ENCODE measurements at places on chromosomes 4 and X.
A peak's percentile ranks its signal among the peaks of the same experiment; 100 is the strongest.

GRCh38 chr4:41512136-41512535, 25.8 kb upstream of the LIMCH1 start:
- no peaks in the 10 kb centered on the region for H3K27me3 ChIP-seq

DNA sequence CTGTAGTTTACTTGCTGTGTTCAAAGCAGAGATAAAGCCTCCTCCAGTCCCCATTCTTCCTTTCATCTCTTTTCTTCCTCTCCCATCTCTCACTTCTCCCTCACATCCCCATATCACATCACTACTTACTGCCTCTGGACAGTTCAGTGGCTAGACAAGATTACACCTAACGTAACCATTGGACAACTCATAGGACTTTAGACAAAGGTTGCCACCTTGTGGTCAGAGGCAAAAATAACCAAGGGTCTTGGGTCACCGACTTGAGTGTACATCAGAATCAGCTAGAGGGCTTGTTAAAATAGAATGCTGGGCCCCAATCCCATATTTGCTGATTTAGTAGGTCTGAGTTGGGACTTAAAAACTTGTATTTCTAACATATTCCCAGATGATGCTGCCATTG, 109.3 kb upstream of the DGKK start:
- H3K36me3 ChIP-seq: no peaks in the 10 kb centered on the region
- no peak overlapping the region for H3K4me3 ChIP-seq
- no peak overlapping the region for H3K27ac ChIP-seq
- peak; percentile 70 for DNase-seq

DNA sequence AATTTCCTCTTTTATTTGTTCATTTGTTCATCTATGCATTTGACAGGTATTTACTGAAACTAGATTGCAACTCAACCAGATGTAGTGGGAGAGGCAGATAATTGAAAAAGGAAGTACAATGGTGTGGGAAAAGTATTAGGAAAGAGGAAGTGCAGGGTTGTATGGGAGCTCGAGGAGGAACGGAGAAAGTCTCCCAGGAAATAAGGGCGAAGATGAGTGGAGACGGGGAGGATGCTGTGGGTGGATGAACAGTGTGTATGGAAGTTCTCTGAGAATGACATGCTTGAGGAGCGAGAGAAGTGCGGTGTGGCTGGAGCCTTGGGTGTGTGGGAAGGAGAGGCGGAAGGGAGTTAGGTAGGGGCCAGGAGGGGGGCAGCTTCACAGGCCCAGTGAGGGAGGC, 87.5 kb upstream of the DHX15 start:
- no peaks in the 10 kb centered on the region for H3K36me3 ChIP-seq
- no peak overlapping the region for H3K27ac ChIP-seq
- no peak for DNase-seq
- no peaks in the 10 kb centered on the region for H3K4me1 ChIP-seq
- H3K4me3 ChIP-seq: no peak overlapping the region

- no peaks in the 10 kb centered on the region for H3K4me1 ChIP-seq
- no peak for DNase-seq
- H3K4me3 ChIP-seq: no peak overlapping the region
- H3K36me3 ChIP-seq: no peaks in the 10 kb centered on the region
- H3K27me3 ChIP-seq: no peaks in the 10 kb centered on the region
Measured at GRCh38 chr4:84215217-84215616, 283.9 kb downstream of the NKX6-1 start.

DNA sequence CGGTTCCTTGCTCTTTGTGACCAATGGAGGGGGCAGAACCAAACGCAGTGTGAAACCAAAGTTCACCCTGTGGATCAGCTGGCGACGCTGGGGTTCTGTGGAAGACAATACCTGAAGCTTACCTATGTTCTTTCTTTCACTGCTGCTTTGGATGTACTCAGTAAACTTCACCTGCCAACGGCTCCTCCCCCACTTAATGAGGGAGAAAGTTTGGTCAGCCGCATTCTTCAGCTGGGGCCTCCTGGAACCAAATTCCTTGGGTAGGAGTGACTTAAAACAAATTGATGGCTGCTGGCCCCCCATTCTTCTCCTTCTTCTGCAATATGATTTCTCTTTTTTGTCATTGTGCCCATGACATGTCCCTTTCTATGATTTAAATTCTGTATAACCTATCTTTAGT, 282.4 kb downstream of the ANK2 start:
- H3K27ac ChIP-seq: no peak overlapping the region
- H3K27me3 ChIP-seq: no peaks in the 10 kb centered on the region
- no peaks in the 10 kb centered on the region for H3K4me1 ChIP-seq
- H3K36me3 ChIP-seq: no peaks in the 10 kb centered on the region

- H3K4me1 ChIP-seq: no peaks in the 10 kb centered on the region
- H3K4me3 ChIP-seq: no peak overlapping the region
- no peak overlapping the region for H3K27ac ChIP-seq
- no peaks in the 10 kb centered on the region for H3K36me3 ChIP-seq
Measured at GRCh38 chr4:48337731-48338130, 3.6 kb upstream of the SLAIN2 start.

DNA sequence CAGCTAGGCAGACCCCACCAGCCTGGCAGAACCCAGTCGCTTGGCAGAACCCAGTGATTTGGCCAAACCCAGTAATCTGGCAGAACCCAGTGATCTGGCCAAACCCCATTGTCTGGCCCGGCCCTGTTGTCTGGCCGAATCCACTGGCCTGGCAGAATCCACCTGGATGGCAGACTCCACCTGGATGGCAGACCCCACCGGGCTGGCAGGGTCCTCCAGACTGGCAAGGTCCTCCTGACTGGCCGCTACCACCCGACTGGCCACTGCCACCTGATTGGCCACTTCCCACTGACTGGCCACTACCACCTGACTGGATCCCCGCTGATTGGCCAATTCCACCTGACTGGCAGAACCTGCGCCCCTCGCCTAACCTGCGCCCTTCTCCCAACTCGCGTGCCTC, 3.2 kb downstream of the MAGED1 start:
- DNase-seq: no peak
- H3K4me3 ChIP-seq: no peak overlapping the region
- peaks cover 10% of the 10 kb centered on the region for H3K36me3 ChIP-seq
- H3K4me1 ChIP-seq: no peaks in the 10 kb centered on the region

- no peaks in the 10 kb centered on the region for H3K27me3 ChIP-seq
- no peak for DNase-seq
- no peaks in the 10 kb centered on the region for H3K36me3 ChIP-seq
- no peak overlapping the region for H3K4me3 ChIP-seq
Measured at GRCh38 chr4:151876381-151876988, 115.7 kb upstream of the GATB start.

DNA sequence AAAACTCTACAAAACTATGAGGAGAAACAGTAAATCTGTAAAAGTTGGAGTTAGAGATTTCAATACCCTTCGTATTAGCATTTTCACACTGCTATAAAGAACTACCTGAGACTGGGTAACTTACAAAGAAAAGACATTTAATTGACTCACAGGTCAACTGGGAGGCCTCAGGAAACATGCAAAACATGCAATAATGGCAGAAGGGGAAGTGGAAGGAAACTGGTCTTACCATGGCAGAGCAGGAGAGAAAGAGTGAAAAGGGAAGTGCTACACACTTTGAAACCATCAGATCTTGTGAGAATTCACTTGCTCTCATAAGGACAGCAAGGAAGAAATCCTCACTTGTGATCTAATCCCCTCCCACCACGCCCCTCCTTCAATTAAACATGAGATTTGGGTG, 949.9 kb downstream of the TECRL start:
- H3K4me3 ChIP-seq: no peak overlapping the region
- no peak overlapping the region for H3K27ac ChIP-seq
- H3K4me1 ChIP-seq: no peaks in the 10 kb centered on the region
- DNase-seq: no peak
- no peaks in the 10 kb centered on the region for H3K27me3 ChIP-seq
- H3K36me3 ChIP-seq: no peaks in the 10 kb centered on the region

GRCh38 chrX:48002319-48002718, 1.5 kb downstream of the ZNF182 start:
- no peak for DNase-seq
- no peaks in the 10 kb centered on the region for H3K4me1 ChIP-seq
- no peak overlapping the region for H3K4me3 ChIP-seq
- no peaks in the 10 kb centered on the region for H3K27me3 ChIP-seq
- H3K27ac ChIP-seq: no peak overlapping the region
- H3K36me3 ChIP-seq: no peaks in the 10 kb centered on the region

DNA sequence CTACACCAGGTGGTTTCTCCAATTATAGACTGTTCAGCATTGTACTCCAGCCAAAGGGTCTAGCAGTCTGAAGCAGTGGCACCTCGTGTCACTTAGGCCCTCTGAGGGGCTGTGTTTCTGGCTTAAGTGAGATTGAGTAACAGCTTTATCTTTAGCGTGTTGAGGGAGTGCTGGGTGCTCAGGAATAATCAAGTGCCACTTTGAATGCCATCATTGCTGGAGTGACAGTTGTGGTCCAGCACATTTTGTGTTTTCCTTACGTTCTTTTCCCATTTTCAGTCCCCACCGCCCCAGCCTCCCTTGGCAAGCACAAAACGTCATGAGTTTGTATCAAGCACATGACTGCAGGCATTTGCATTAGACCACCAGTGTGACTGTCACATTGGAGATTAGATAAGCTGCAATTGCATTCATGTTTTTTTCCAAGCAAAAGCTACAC, 58.7 kb downstream of the FNIP2 start:
- H3K4me1 ChIP-seq: peaks cover 23% of the 10 kb centered on the region
- peak; percentile 67 for DNase-seq
- H3K4me3 ChIP-seq: no peak overlapping the region
- H3K27ac ChIP-seq: no peak overlapping the region
- no peaks in the 10 kb centered on the region for H3K36me3 ChIP-seq

DNA sequence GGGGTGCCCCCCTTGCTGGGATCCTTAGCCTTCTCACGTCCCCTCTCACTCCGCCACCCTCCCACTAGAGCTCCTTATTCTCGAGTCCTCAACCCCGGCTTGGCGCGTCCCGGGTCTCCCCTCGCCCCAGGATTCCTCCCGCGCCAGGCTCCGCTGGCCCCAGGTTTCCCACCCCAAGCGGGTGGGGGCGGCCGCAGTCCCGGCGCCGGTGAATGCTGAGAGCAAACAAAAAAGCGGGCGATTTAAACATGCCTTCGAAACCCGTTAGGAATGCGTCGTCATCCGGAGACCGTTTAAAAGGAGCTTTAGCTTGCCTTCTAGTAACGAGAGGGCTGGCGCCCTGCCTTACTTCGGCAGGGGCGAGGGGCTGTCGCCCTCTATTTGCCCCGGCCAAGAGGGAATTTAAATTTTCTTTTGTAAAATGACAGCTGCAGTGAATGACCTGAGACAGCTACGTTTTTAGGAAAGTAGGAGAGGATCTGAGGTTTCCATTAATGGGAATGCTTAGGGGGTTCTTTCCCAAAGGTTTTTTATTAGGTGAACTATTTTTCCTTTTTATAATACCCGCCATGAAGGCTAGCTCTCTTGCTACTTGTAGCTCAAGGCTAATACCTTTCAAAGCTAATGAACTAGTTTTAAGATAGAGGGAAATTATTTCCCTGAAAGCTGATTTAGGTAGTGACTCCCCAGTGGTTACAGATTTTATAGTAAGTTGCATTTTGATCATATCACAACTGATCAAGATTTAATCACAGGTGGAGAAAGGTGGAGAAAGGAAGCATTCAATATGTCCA, 3.1 kb downstream of the JADE1 start:
- peak; percentile 95 for DNase-seq
- no peaks in the 10 kb centered on the region for H3K4me1 ChIP-seq
- H3K27ac ChIP-seq: peak overlapping the region; percentile 100
- no peaks in the 10 kb centered on the region for H3K27me3 ChIP-seq
- H3K36me3 ChIP-seq: no peaks in the 10 kb centered on the region

DNA sequence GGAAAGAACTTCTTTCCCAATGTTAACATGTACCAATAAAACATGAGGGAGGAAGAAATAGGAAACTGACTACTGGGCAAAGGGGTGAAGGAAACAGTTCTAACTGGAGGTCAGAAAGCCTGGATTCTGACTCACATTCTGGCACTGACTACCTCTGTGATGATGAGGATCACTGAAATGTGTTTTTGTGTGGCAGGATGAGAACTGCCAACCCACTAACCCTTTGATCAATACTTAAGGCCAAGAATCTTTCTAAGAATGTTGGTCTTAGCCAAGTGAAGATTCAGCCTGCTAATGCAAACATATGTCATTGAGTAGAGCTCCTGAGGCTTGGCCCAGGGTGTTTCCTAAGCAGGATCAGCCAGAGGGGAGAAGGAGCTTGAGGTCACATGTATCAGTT, 4.6 kb downstream of the ALAS2 start:
- no peaks in the 10 kb centered on the region for H3K4me1 ChIP-seq
- H3K4me3 ChIP-seq: no peak overlapping the region
- H3K36me3 ChIP-seq: no peaks in the 10 kb centered on the region

DNA sequence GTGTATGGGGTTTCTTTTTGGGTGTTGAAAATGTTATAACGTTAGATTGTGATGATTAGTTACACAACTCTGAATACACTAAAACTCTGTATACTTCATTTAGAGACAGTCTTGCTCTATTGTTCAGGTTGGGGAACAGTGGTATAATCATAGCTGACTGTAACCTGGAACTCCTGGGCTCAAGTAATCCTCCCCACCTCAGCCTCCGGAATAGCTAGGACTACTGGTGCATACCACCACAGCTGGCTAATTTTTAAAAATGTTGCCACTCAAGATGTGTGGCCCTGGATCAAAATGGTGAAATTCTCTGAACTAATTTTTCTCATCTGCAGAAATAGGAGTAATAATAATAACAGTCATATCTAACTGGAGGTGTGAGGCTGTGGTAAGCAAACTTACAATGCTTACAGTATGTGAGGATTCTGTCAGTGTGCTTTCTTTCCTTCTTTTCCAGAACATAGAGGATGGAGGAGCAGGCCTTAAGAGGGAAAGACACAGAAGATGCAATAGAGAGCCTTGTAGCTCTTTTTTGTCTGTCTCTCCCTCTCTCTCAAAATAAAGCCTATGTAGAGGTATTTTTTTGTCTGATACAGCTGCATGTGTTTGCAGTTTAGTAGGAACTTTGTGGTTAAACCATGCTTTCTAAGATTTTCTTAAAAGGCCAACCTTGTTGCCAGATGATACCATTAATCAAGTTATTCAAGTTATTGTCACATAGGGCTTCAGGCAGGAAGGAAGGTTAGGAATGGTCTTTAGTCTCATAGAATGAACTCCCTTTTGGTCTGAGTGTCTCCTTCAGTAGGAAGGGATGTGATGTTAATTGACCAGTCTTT, 7.5 kb downstream of the ADD1 start:
- H3K36me3 ChIP-seq: no peaks in the 10 kb centered on the region
- peaks cover 3% of the 10 kb centered on the region for H3K4me1 ChIP-seq
- H3K27me3 ChIP-seq: no peaks in the 10 kb centered on the region
- H3K27ac ChIP-seq: no peak overlapping the region
- H3K4me3 ChIP-seq: no peak overlapping the region
- no peak for DNase-seq

- no peak overlapping the region for H3K27ac ChIP-seq
- no peaks in the 10 kb centered on the region for H3K4me1 ChIP-seq
- H3K36me3 ChIP-seq: no peaks in the 10 kb centered on the region
- peak; percentile 49 for DNase-seq
Measured at GRCh38 chr4:89657931-89658700, 178.8 kb downstream of the SNCA start.

GRCh38 chrX:129642641-129643040, 12.1 kb downstream of the APLN start:
- no peaks in the 10 kb centered on the region for H3K4me1 ChIP-seq
- no peak for DNase-seq
- H3K36me3 ChIP-seq: no peaks in the 10 kb centered on the region
- no peak overlapping the region for H3K4me3 ChIP-seq
- no peak overlapping the region for H3K27ac ChIP-seq
